NCI-H524 treated with DMSO at 0.1 percent for 48 hours (cell line): ENCODE measurements at places on chromosomes 13 and 19.

DNA sequence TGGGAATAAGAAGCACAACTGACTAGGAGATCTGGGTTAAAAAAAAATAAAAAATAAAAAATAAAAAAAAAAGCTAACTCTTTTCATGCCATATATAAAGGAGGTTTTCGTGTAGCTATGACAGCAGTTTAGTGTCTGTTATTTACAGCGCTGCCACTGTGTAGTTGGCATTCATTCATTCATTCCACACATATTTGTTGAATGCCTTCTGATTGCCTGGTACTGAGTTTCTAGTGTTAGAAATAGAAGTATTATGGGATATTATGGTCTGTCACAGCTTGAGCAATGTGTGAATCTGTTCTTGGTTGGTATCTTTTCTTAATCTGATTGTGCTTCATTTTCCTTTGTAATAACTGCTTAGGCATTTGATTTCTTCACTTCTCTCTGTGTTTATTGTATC is 237.4 kb downstream of the NBEA start:
- no peak for DNase-seq

- DNase-seq = no peak
Observed at GRCh38 chr13:27338207-27338606, 67.6 kb downstream of the RASL11A start.

- no peak for DNase-seq
Observed at GRCh38 chr13:86788616-86789015, 882.6 kb upstream of the SLITRK5 start.

DNA sequence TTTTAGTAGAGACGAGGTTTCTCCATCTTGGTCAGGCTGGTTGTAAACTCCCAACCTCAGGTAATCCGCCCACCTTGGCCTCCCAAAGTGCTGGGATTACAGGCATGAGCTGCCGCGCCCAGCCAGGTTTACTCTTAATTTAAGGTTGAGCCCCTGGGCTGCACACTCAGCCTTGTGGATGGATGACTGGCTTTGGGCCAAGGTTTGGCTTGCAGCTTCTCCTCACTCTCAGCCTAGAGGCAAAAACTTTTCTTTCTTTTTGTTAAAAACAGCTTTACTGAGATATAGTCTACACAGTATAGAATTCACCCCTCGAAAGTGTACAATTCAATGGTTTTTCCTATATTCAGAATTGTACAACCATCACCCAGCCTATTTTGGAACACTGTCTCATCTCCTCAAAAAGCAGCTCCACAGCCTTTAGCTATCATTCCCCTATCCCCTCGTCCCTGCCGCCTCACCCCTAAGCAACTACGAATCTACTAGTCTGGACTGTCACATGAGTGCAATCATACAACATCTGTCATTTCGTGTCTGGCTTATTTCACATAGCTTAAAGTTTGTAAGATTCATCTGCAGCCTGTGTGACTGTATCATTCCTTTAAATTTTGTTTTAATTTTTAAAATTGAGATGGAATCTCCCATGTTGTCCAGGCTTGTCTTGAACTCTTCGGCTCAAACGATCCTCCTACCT is 14.5 kb upstream of the TSPAN16 start:
- no peak for DNase-seq

- no peak for DNase-seq
Observed at GRCh38 chr13:49435992-49436391, 7.9 kb downstream of the CAB39L start.

DNA sequence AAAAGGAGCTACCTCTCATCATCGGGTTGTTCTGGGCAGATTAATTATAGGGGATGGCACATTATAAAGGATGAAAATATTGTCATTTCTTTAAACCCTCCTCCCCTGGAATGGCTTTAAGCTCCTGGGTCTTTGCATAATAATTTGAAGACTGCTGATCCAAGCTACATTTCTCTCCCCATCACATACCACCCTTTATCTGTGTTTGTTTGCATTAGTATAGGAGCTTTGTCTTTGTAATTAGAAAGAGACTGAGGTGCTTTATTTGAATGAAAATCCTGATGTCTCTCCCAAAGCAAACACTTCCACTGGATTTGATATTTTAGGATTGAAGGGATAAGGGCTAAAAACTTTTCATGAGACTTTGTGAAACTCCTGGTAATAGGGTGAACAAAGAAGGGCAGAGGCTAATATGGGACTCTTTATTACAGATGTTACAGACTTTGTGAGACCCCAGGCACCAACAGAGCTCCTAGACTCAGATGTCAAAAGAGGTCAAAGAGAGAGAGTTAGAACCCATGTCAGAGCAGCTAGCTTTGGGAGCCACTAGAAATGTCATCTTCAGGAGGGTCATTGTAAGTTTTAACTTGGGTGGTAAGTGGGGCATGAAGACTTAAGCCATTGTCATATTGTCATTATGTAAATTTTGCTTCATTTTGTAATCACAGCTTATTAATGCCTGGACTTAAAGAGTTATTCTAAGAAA is 75.3 kb upstream of the RXFP2 start:
- DNase-seq = no peak

GRCh38 chr19:34881982-34882381 is 44.7 kb upstream of the ZNF30 start:
- no peak for DNase-seq

DNA sequence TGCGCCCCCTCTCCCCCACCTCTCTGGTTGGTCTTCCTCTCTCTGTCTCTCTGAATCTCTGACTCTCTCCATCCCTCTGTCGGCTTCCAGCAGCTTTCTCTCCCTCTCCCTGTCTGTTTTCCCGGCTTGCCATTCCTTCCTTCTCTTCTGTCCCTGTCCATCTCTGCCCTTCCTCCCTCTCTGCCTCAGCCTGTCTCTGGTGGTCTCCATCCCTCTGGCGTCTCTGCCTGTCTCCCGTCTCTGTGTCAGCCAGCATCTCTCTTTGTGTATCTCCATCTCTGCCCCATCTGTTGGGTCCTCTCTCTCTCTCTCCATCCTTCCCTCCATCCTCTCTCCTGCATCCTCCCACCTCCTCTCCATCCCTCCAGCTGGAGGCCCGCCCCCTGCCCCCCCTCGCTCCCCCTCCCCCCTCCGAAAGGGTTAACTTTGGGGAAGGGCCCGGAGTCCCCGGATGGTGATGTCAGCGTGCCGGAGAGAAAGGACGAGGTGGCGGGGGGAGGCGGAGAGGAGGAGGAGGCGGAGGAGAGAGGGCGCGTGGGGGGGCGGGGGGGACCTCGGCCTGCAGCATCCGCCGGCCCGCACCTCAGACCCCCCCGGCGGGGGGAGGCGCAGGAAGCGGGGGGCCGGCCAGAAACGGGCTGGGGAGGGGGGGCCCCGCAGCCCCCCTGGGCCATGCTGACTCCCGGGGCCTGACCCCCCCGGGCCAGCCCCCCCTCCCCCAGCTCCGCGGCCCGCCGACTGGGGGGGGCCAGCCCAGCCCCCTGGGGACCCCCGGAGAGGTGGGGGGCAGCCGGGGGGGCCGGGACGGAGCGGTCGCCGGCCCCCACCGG is at the start of gene BRSK1:
Gene BRSK1 (plus strand): TSS at position 450 of the 830 bp plus-strand sequence. CDS start 446 bp downstream, outside the sequence.
- DNase-seq = peak; percentile 21

DNA sequence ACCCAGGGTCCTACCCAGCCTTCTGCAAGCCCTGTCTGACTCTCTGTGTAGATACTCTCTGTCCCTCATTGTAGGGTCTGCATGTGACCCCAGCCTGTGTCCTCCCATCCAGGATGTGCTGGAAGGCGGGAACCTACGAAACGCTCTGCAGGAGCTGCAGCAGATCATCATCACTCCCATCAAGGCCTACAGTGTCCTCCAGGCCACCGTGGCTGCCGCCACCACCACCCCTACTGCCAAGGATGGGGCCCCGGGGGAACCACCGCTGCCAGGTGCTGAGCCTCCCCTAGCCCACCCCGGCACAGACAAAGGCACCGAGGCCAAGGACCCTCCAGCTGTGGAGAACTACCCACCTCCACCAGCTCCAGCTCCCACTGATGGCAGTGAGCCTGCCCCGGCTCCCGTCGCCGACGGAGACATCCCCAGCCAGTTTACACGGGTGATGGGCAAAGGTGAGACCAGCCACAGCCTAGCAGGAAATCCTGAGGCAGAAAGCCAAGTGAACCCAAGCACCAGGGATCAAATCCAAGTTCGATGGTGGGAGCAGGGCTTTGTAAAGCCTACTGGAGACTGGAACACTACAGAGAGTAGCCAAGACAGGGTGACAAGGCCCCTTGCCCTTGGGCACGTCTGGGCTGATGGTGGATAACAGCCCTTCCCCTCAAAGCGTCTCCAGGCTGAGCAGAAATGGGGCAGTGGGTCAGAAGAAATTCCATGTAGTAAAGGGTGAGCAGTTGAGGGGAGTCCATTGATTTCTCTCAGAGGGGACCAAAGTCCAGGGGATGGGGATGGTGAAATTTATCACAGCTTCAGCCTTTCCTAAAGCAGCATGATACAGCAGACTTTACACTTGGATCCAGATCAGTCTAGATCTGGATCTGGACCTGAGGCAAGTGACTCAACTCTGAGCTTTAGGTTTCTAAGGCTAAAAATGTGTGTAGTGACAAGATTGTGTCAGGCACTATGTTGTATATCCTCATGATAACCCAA is 13.2 kb downstream of the PAF1 start:
- DNase-seq = no peak

GRCh38 chr13:52615812-52616211 is 26.4 kb upstream of the HNRNPA1L2 start:
- no peak for DNase-seq

DNA sequence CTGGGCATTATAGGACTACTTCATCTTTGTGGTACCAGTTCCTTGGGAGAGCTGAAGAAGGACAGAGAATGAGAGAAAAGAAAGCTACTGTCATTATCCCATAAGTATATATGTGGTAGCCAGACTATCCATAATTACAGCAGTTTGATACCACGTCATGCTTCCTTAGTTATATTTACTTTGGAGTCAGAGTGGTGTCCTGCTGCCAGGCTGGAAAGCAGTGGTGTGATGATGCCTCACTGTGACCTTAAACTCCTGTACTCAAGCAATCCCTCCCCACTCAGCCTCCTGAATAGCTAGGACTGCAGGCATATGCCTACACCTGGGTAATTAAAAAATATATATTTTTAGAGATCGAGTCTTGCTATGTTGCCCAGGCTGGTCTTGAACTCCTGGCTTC is 57.8 kb downstream of the WTIP start:
- no peak for DNase-seq

DNA sequence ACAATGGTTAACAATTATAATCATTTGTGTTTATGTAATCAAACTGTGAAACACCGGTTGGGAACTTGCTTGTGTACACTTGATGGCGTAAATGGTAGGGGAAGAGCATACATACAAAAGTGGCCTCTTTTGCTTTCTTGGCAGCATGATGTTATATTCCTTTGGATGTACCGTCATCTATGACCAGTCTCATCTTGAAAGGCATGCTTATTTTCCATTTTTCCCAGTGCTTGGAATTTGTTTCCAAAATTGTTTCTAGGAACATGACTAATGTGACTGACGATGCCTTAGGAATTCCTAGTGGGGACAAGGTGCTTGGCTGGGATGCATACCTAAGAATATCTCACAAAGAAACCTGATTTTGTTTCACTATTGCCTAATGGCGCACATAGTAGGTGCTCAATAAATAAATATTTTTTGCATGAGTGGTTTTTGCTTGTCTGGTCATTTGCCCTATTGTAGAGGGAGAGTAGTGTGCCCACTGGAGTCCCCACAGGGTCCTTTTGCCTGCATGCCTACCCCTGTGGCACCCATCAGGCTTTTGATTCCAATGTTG is 45.5 kb downstream of the SAE1 start:
- DNase-seq = no peak

GRCh38 chr13:97117388-97117910 is 104.7 kb upstream of the MBNL2 start:
- no peak for DNase-seq

DNA sequence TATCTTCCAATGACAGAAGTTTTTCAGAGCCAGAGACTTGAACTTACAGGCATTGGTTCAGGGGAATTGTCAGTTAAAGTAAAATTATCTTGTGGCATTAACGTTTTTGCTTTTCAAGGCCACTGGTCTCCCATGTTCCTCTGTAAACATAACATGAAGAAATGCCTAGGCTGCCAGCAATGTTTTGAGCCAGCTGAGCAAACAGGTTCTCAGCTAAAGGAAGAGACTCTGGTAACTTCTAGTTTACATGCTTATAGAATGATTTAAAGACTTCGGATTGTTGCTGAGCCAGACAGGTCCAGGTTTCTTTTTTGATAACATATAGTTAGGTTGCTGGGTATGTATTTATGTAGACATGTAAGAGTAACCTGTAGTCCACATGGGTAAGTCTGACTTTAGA is 35.7 kb downstream of the ZNF493 start:
- no peak for DNase-seq

DNA sequence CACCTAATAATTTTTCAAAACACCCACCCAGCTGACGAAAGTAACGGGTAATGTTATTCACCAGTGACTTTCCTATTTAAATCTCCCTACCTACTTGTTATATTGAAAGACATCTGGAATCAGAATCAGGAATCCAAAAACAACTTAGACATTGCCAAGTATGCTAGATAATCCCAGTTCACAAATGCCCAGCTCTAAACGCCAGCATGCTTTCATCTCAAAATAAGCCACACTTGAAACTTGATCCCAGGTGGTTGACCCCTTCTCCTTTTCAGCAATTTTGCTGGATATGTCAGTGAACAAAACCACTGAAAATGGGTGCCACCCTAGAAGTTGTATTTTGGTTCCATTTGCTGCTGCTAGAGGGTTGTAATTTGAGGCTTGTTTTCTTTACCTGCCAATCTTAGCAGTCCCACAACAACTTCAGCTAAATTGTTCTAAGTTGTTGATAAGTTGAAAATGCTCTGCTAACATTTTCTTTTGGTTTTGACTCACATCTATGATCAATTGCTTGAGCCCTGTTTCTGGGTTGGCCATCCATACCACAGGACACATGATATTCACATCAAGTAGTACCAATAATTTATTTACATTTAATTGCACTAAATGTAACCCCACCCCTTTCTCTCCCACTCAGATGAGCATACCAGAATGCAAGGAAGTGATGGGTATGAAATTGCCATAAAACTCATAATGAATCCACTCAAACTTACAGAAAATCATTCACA is 66.4 kb downstream of the DCT start:
- peak; percentile 83 for DNase-seq

DNA sequence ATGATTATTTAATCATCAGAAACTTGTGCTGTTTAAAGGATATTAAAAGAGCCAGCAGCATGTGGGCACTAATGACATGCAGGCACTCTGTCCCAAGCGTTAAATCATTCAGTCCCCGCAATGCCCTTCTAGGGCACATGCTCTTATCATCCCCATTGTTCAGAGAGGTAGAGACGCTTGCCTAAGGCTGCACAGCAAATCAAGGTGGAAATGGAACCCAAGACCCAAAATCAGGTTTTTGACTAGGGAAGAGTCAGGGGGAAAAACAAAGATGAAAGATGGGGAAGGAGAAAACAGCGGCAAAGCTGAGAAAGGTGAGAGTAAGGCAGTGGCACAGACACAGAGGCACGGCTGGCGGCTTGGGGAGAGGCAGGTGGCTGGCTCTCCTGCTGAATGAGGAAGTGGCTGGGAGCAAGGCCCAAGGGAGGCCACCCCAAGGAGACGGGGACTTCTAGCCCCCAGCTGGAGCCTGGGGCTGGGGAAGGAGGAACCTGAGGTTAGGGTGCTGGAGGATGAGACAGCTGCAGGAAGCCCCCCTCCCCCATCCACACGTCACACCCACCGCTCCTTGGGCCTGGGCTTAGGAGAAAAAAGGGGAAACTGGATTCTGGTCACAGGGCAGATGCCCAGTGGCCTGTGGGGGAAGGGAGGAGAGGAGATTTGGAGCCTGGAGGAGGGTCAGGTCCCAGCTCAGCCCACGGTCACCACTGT is 1.0 kb upstream of the TYROBP start:
- no peak for DNase-seq
